A549 treated with AZD2906 at 1 μM for 4 hours (cell line): ENCODE measurements at places on chromosomes 11 and 22. TPM values are rescaled to one million over a fixed set of nuclear protein-coding genes. Genes with fewer than 3 reads are reported as not detected.

SEPTIN3 gene
- total RNA-seq = 0.90 to 1.2 TPM (median 1.1 TPM) in 5 replicates

TRIM21 gene
- 19.8 to 22.1 TPM (median 20.3 TPM) in 5 replicates for total RNA-seq

DDIAS gene
- total RNA-seq = 13.7 to 17.9 TPM (median 15.3 TPM) in 5 replicates

OR4X2 gene
- total RNA-seq = not detected in 5 replicates

OR6M1 gene
- total RNA-seq = not detected in 5 replicates

NAV2 gene
- total RNA-seq = 20.8 to 29.3 TPM (median 27.4 TPM) in 5 replicates

ASCL2 gene
- total RNA-seq = 0.06 to 0.08 TPM in 2 of 5 replicates, not detected in the others

INPP5J gene
- 0.45 to 0.60 TPM (median 0.48 TPM) in 5 replicates for total RNA-seq

HIPK3 gene
- 12.6 to 17.8 TPM (median 16.4 TPM) in 5 replicates for total RNA-seq

SCGB1A1 gene
- 0.23 to 0.69 TPM (median 0.37 TPM) in 3 of 5 replicates, not detected in the others for total RNA-seq

GAB2 gene
- 3.4 to 5.5 TPM (median 4.6 TPM) in 5 replicates for total RNA-seq
